ENCODE measurements at places on chromosomes 3 and 15. TPM values are rescaled to one million over a fixed set of nuclear protein-coding genes. Genes with fewer than 3 reads are reported as not detected.

SSUH2 gene
- 21.6 TPM for polyA plus RNA-seq

DNA sequence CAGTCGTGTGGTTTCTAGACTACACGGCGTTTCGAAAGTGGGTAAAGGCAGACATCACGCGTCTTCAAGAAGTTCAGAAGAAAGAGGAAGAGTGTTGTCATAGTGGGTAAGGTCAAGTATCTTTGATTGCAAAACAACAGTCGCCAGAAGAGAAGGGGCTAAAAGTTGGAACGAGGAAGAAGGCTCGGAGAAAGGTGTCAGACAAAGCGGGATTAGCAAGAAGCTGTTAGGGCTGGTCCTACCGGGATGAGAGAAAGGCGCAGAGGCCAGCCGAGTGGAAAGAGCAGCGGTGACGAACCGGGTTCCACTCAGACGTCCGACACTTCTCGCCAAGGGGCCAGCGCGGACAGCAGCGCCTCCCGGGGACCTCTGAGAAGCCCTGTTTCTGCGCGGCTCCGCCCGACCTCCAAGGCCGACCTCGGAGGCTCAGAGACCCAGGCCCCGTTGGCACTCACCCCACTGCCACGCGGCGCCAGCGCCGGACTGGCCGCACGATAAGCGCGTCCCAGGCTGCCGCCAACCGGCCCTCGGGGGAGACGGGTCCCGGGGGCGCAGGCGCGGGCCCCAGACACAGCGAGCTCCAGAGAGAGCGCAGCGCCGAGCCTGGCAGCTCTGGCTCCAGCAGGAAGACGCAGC, 436 bp downstream of the ADPGK start:
- no peak for DNase-seq

DNA sequence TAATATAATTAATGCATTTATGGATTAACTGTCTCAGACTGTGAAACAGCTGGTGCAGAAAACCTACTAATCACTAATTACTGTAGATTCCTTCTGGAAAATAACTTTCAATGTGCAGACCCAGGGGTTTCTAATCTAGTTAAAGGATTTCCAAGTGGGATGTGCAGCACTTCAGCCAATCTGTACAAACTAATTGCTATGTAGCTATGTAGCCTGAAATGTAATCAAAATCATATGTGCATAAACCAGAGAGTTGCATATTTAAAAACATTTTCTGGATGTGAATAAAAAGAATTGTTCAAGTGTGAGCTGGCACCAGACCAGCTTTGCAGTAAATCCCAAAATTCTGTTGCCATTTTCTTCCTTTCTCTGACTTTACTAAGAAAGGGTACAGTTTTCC, 127.5 kb upstream of the CD96 start:
- no peak for DNase-seq

GRCh38 chr3:144652573-144652972, 681.0 kb downstream of the DIPK2A start:
- DNase-seq = no peak

VWA5B2 gene
- 1.0 TPM for polyA plus RNA-seq

- peak; percentile 41 for DNase-seq
These were observed 77.9 kb downstream of the RPN1 start for GRCh38 chr3:128572644-128573105.

KLHL6 gene
- polyA plus RNA-seq = 0.04 TPM

- DNase-seq = no peak
These were observed 66.8 kb upstream of the UBE2E1 start for GRCh38 chr3:23738944-23739343.

GRCh38 chr3:58723173-58723572, 56.6 kb upstream of the FAM3D start:
- DNase-seq = peak; percentile 16

DNA sequence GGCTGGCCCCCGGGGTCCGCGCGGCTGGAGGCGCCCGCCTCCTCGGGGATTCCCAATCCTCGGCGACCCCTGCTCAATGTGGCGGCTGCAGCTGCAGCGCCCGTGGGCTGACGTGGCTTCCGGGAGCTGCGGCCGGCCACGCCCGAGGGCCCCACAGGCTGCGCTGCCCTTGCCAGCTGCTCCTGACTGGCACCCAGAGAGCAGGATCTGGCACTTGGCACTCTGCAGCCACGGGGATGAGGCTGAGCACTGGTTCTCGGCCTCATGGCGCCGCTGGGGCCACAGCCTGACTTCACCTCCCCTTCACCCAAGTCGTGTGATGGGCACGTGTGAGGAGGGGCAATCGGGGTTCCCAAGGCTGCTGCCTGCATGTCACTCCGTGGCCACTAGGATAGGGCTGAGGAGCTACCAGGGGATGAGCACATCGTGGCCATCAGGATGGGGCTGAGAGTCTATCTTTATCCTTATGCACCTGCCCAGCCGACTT, 267.8 kb upstream of the FRG2C start:
- DNase-seq = no peak

- DNase-seq = no peak
These were observed 157.2 kb upstream of the TMEM108 start for GRCh38 chr3:132880986-132881385.

- no peak for DNase-seq
These were observed 97.8 kb downstream of the LARS2 start for GRCh38 chr3:45486136-45486535.

PRR20G gene
- not detected for polyA plus RNA-seq

GRCh38 chr3:16917256-16917935, 32.6 kb downstream of the PLCL2 start:
- DNase-seq = no peak

- DNase-seq = no peak
These were observed 900.5 kb downstream of the EPHA3 start for GRCh38 chr3:90007778-90008499.

DNA sequence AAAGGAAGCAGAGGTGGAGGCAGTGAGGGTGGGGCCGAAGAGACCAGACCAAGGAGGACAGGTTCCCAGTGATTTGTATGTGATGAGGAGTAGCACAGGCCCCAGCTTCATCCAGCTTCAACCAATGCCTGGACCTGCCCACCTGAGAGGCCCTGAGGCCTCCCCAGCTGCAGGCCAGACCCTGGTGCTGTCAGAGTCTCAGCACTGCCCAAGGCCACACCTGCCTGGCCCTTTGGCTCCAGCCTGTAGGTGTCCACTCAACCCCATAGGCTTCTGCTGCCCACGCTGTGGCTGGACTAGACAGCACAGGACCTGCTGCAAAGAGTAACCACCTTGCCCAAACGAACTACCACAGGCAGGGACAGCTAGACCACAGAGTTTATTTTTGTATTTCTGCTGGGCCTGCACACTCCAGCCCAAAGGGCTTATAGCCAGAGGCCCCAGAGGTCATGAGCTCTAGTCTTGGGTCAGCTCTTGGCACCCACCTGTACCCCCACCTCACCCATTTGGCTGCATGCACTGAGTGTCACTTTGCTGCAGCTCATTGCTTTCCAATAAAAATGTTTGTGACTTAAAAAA, 81.9 kb upstream of the CDV3 start:
- DNase-seq = no peak
